ENCODE measurements at places on chromosomes 12 and 14.

- no peak for DNase-seq
Measured at GRCh38 chr12:101759396-101760047, 20.3 kb upstream of the SYCP3 start.

DNA sequence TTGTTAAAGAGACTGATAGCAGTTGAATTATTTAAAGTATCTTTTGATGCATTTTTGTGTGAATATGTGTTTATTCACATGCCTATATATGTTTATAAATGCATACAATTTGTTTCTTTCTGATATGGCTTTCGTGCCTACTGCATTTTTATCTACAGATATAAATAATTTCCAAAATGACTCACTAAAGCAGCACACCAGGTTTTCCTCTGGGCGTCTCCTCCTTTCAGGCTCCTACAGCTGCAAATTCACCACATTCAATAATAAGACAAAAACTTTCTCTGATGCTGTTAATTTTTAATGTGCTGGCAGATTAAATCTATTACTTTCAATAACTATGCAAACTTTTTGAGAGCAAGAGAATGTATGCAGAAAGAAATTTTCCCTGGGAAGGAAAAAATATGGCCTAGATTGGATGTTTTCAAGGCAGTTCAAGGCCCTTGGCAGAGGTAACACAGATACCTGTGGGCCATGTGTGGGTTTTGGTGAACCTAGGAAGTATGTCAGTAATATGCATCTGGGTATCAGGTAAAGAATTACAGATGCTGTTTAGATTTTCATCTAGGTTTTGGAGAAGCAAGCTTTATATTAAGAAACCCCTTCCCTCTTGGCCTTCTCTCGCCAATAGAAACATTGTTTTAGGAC lies 381.8 kb downstream of the EGLN3 start:
- DNase-seq = no peak

DNA sequence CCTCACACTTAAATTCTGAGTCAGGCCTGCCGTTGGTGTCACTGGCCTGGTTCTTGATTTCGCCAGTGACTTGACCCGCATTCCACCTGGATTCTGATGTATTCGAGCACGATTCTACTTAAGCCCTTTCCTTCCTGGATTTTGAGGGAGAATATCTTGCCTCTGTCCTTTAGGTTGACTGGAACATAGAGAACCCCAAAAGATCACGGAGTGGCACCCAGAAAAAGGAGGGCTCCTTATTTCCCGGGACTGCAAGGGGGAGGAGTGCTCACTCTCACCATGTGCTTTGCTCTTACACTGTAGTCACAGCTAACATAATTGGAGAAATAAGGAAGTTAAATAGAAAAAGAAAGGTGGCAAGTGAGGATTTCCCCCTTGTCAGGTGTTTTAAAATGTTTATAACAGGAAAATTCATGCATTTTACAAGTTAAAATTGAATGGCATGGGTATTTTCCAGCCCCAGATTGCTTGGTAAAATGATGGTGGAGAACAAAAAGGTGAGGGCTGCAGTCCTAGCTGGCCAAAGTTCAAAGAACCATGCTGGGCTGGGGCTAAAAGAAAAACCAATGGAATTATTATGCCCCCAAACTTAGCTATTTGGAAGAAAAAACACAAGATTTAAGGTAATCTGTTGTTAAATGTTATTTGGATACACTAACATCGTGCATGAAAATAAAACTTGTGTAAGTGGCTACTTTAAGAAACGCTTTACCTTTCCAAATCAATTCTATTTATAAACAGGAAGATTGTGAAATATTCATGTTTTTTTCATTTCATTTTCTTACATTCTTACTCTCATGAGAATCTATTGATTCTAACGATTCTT lies 8.9 kb downstream of the FOXA1 start:
- DNase-seq = no peak

DNA sequence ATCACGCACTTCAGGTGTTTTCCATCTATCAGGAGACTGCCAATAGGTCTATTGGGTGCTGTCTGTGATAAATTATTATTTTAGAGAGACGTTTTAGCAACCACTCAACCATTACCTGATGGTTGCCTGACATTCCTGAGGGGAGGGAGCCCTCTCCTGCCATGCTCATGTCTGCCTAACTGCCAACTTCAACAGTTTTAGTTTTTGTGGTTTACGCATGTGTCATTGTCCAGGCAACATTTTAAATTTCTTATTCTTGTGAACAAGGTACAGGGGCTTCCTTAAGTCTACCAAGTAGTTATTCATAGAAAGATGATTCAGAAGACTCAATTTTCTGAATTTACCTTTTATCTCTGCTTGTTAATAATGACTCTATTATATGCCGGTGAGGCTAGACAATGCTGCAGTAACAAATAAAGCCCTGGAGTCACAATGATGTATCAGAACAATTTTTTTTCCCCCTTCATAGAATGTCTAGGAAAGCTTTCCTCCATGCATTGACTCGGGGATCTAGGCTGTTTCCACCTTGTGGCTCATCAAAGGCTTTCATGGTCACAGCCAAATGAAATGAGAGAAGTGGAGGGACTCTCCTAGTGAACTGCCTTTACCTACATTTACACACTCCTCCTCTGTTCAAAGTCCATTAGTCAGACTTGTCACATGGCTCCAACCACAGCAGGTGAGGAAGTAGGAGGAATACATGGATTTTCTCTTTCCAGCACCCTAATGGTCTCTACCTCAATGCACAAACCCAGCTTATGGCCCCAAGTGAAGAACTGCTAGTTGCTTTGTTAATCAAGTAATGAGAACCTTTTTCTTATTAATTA lies 225.8 kb downstream of the CRADD start:
- DNase-seq = no peak

- DNase-seq = no peak
Measured at GRCh38 chr14:90986510-90986909, 73.9 kb downstream of the RPS6KA5 start.

GRCh38 chr12:39813776-39814175 lies 194.2 kb upstream of the ABCD2 start:
- DNase-seq = no peak

DNA sequence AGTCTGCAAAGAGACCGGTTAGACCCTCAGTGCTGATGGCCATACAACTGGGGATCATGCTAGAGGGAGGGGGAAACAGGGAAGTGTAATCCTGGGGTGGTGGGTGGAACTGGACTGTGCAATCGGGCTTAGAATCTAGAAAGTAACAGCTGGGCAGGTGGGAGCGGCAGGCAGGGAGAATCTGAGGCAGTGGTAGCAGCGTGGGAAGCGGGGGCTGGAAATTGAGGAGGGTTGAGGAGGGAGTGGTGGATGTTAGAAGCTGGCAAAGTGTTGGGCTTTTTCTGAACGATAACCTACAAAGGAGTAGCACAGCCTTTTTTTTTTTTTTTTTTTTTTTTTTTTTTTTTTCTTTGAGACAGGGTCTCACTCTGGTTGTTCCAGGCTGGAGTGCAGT lies 3.1 kb upstream of the IGFBP6 start:
- DNase-seq = no peak

DNA sequence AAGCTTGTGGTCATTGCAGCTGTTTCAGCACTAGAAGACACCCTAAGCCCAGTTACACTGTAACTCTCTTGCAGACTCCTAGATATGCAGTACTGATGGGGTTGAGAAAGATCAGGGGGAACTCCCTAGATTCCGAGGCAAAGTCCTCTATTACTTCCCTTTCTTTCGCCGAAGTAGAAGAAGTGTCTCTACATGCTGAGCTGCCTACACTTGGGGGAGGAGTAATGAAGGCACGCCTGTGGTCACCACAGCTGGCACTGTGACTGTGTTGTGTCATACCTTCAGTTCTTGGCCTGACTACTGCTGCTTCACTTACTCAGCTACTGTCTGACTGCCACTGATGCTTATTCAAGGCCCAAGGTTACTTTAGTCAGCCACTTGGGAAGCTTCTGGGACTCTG lies 35.1 kb upstream of the RPL10L start:
- DNase-seq = peak; percentile 82

GRCh38 chr14:81401420-81402122 lies 1.4 kb upstream of the STON2 start:
- DNase-seq = no peak

DNA sequence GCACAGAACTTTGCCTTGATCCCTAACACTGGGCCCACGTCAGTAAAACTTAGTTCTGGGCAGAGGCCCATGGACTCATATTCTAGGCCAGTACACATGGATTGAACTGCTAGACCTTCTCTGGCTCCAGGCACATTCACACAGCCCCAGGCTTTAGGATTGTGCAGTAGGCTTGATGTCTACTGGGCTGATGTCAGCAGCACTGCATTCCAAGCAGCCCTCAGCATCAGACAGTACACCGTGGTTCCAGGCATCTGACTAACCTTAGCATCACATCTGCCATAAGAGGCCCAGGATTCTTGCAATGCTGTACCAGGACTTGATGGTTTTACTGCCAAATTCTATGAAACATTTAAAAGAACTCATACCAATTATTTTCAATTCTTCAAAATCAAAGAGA lies 301.9 kb downstream of the CCER1 start:
- no peak for DNase-seq

DNA sequence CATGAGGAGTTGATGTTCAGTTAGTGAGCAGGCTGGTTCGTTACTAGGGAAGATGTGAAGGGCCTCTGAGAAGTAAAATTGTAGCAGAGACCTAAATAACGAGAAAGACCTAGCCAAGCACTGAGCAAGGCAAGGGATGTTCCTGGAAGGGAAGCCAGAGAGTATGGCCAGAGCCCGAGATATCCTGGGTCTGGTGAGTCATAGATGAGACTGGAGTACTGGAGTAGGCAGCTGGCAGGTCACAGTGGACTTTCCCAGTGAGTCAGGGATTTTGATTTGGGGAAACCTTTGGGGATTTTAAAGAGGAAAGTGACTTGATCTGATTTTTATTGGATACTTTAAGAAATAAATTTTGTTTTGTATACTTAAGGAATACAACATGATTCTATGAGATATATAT lies 369.0 kb downstream of the DIO2 start:
- DNase-seq = no peak

- DNase-seq = no peak
Measured at GRCh38 chr12:92511786-92512185, 191.0 kb upstream of the PLEKHG7 start.
